ENCODE measurements at places on chromosomes 5 and 9.

GRCh38 chr9:115520646-115521045, 402.7 kb upstream of the TNC start:
- DNase-seq: no peak

DNA sequence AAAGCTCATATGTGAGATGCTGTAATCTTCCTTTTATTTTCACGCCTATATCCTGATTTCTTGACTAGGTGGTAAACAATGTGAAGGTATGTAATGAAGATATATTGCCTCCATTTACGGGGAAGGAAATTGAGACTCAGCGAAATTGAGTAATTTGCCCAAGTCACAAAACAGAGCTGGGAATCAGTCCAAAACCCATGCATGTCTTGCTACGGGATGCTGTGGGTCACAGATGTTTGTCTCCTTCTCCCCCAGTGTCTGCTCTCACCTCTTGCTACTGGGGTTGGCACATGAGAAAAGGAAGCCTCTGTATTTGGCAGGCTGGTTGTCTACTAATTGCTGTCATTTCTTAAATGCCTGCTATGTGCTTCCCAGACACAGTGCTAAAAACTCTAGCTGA, 53.7 kb upstream of the TEX48 start:
- no peak for DNase-seq

DNA sequence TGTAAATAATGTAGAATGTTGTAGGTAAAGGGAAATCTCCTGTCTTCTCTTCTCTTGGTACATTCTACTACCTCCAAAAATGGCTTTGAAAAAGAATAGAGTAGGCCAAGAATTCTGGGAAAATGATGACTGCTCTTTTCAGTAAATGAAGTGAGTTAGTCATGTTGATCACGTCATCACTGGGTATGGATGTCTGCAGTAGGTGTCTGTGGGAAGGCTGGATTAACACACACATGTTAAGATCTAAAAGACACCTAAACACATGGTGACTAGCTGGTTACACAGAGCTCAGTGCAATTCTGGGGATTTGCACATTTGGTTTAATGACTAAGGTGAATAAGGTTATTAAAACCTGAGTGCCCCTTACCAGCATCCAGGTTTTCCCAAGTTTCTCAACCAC, 161.5 kb downstream of the CEP120 start:
- DNase-seq: no peak

DNA sequence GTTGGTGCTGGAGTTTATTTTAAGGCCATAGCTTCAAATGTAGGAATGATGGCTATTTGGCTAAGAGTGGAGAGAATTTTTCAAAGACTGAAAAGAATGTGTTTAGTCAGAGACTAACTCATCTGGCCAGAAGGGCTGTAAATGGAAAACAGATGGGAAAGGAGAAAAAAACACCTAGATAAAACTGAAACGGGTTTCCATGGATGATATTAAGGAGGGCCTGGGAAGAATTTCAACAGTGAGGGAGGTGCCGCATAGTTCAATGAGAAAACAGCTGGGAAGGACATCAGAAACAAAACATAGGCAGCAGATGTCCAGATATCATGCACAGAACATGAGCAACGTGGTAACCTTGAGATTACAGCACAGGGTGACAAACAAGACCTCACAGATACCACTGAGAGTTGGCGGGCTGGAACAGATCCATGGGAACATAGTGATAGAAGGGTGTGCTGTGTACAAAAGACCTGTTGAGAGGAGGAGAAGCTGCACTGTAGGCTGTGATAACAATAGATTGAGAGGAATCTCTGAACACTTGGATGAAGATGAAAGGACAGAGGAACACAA, 31.2 kb upstream of the RAD23B start:
- DNase-seq: peak; percentile 57

- no peak for DNase-seq
These were observed 26.3 kb upstream of the FST start for GRCh38 chr5:53453898-53454718.

GRCh38 chr5:88661806-88662207, 221.2 kb downstream of the MEF2C start:
- DNase-seq: no peak

- no peak for DNase-seq
These were observed 29.7 kb downstream of the SMIM15 start for GRCh38 chr5:61132559-61132958.

DNA sequence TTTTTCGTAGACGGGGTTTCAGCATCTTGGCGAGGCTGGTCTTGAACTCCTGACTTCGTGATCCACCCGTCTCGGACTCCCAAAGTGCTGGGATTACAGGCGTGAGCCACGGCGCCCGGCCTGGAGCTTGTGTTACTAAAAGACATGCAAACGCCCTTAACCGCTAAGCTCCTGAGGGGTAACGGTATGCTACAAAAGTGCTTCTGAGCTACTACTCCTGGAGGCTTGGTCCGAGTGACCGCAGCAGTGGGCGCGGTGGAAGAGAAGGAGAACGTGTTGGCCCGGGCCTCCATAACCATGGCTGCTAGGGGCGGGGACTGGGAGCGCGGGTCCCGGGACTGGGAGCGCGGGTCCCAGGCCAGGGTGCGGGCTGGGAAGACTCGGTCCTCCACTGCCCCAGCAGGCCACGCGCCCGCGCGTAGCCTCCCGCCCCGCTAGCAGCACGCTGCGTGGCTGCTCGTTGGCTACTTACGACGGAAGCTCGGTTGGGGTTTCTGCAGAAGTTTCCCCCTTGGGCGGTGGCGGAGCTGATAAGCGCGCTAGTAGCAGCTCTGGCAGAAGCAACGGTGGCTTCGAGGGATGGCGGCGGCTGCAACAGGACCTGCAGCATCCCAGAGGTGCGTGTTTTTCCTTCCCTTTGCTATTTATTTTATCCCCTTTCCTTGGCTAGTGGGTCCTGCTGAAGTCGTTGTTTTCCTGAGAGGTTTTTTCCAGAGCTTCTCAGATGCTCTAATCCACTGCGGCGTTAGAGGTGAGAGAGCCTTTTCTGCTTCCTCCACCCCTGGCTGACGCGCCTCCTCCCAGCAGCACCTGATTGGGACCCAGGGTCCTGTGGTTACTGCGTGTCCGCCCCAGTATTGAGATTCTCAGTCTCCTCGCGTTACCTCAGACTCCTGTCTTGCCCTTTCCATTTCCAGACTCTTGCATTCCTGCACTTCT, 69.2 kb upstream of the CCDC180 start:
- peak; percentile 84 for DNase-seq

DNA sequence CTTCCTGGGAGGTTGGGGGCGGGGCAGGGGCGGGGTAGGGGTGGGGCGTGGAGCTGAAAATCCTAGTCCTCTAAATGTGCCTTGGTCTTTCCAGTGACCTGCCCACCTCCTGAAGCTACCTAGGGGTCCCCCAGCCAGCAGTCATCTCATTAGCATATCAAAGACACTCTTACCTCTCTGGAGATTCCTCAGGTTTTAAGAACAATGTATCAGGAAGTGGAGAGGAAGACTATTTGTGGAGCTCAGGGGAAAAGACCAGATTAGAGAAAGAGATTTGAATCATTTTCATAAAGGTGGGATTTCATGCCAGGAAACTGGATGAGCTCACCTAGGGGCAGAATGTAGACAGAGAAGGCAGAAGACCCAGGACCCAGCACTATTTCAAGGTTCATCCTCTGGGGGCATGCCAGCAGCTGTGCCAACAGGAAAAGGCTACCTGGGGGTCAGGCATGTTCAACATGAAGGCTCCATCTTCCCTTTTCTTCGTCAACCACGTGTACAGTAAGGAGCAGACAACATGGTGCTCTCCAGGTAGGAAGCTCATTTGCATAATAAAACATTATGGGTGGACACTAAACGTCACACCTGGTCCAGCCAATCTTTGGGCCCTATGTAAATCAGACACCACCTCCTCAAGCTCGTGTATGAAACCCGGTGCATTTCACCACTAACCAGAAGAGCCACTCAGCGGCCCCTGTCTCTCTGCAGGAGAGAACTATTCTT, 6.9 kb downstream of the GMCL2 start:
- no peak for DNase-seq

- DNase-seq: no peak
These were observed 27.2 kb downstream of the ARHGAP26 start for GRCh38 chr5:142797420-142797819.

DNA sequence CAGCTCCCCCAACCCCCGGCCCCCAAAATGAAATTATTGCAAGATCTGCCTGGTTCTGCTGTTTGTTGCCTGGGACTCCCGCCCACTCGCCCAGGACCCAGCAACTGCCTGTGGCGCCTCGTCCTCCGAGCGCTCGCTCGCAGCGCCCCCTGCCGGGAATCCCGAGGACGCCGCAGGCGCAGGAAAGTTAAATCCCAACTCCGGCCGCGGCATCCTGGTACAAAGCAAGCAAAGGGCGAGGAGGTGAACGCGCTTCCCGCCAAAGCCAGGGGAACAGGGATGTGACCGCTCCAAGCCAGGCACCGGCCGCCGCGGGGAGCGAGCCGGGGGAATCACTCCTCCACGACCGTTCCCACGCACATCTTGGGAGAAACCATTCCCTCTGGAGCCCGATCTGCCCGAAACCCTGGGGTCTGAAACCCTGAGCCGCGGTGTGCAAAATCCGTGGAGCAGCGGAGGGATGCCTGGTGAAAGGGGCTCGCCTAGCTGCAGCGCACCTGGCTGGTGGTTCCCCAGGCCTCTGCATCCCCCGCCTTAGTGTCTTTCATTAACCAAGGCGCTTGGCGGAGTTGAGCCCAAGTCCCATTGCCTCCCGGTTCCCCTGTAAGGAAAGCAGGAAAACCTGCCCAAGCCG, 1.3 kb downstream of the SEMA5A start:
- DNase-seq: peak; percentile 85

GRCh38 chr5:30749971-30750370, 443.5 kb upstream of the CDH6 start:
- DNase-seq: no peak

- DNase-seq: no peak
These were observed 80.0 kb downstream of the PPARGC1B start for GRCh38 chr5:149809931-149810691.

DNA sequence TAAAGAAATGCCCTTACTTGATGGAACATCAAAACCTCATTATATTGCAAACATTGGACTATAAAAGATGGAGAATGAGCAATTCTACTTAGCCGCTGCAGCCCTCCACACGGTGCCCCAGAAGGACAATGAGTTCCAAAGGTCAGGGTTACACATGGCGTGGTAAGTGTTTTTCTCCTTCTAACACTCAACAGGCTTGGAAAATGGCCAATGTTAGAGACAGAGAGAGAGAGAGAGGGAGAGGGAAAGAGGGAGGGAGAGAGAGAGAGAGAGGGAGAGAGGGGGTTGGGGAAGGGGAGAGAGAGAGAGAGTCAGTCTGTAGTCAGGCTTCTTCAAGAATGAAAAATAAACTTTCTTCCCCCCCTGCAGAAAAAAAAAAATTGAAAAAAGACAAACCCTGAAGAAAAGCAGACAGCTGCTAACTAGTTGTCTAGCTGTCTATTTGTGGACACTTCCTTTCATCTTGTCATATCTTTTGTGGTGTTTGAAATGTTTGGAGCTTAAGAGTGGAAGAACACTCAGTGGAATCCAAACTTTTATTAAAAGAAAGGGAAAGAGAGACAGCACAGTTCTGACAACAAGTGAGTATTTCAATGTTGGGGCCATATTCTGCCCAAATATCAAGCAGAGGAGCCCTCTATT, 324.8 kb downstream of the TMEM38B start:
- no peak for DNase-seq

DNA sequence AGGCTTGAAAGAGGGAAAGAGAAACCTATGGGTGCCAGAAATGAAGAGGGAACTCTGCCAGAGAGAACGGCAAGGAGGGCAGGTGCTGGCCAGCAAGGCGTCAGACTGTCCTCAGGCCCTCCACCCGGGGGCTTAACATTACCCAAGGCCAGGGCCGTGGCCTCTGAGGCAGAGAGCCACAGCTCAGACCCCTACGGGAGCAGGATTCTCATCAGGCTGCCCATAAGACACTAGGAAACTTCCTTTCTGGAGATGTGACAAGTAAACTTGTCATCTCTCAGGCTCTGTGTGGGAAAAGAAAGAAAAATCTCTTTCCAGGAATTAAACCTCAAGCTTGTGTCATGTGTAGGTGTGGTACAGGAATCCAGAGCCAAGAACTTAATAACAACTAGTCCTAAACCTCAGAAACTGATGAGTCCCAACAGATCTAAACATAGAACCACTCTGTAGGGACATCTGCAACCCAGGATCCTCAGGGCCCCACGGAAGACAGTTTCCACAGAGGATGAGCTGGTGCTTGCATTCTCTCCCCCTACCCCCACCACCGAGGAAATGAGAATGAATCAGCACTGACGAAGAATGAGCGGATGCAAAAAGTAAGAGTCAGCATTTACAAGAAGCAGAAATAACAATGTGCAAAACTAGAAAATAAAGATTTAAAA, 74.3 kb downstream of the DCP2 start:
- no peak for DNase-seq

All from heart right ventricle (tissue), 16 donors.